ENCODE measurements at places on chromosomes 12 and 14.

DNA sequence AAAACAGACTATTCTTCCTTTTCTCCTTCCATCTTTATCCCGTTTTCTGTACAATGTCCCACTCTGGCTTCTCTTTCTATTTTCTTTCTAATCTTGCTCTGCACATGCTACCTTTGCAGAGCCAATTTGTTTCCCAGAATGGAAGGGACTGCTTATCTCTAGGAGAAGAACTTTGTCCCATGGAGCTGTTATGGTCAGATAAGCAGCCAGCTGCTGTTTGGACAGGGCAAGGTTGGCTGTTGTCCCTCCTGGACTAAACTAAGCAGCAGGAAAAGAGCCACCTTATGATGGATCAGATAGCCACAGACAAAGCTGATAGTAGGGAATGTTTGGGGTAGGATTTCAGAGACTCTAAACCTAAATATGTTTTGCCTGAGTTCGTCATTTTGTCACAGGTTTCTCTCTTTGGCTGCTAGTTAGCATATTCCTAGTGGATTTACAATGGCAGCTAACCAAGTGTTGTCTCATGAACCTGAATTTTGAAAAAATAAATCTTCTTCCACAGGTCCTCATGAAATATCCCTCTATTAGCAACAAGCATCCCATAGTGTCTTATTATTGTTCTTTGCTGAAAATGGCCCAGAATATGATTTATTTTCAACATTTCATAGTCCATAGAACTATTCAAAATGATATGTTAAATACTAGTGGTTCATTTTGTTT lies 262.8 kb downstream of the SLC16A7 start:
- DNase-seq, result no peak

DNA sequence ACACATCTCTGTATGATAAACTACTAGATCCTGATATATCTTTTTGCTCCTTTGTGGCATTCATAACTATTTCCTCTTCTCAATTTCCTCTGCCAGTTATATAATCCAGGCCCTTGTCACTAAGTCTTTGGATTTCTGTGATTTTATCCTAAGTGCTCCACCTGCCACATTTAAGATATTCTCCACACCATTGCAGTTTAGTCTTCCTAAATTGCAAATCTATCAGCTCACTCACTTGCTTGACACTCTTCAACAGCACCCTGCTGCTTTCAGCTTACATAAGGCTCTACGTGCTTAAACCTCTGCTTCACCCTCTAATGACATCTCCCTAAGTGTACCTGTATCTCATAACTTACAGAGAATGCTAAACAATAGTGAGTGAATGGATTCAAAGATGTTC lies 1032.2 kb upstream of the SEL1L start:
- DNase-seq, result no peak

- DNase-seq, result peak; percentile 65
Observed at GRCh38 chr14:100065942-100066574, 836 bp downstream of the EVL start.

DNA sequence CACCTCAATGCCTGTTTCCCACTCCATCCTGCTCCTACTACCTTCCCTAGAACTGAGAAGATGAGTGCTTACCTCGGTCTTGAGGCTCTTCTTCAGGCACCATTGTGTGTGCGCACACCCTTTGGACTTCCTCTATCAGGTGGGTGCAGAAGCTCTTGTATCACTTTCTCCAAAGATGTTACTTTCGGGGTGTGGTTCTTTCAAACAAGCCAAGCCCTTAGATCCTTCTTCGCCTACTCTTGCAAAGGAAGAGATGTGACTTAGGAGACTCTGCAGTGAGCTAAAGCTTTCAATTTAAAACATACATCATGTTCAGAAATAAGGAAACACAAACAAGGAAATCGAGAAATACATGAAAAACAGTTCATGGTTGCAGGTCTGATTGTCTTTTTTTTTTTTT lies at the start of gene CLEC4C:
TSS of gene CLEC4C (minus strand) at position 130 of the 400 bp plus-strand sequence. CDS start at position 103, 27 bp downstream.
- DNase-seq, result no peak

DNA sequence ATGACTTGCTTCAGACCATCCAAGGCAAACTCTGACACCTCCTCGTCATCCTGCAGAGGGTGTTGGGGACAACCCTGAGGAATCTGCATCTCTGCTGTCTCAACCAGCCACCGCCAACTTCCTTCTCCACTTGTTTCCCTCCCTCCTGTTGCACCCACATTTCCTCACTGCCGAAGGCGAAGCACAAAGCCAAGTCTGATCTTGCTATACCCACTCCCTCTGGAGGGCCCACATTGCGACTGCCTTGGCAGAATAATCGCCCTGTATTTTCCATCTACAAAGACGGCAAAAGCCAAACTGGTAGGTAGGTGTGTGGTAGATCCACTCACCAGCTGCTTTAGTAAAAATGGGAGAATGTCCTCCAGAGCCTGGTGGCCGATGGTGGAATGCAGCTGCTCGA lies 21.8 kb upstream of the RAB35 start:
- DNase-seq, result no peak

DNA sequence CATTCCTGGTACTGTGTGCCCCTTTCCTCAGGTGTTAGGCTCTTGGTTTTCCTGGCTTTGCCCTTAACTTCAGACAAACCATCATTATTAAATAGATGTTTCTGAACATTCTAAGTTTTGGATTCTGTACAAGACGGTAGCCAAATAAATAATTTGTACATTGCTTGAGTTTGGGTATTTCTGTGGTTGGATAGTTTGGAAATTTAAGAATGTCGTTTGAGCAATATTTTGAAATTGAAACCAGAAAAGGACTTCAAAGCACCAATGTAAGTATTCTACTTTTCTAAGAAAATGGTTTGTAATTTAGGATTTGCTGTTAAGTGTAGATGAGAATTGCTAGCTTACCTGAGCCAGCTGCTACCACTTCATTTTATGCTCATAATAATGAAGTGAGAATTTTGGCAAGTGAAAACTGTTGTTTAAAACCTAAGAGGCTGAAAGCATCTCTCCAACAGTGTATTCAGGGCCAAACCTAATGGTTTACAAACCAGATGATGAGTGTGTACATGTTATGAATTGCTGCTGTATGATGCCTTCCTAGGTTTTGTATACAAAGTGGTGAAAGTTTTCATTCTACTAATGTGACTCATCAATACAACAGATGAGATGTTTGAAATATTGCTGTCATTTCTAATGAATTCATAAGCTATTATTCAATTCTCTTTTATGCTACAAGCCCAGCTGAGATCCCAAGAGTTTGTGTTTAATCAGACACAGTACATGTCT lies 181.5 kb upstream of the PRKD1 start:
- no peak for DNase-seq

GRCh38 chr12:78797196-78797931 lies 67.2 kb upstream of the SYT1 start:
- DNase-seq, result no peak

DNA sequence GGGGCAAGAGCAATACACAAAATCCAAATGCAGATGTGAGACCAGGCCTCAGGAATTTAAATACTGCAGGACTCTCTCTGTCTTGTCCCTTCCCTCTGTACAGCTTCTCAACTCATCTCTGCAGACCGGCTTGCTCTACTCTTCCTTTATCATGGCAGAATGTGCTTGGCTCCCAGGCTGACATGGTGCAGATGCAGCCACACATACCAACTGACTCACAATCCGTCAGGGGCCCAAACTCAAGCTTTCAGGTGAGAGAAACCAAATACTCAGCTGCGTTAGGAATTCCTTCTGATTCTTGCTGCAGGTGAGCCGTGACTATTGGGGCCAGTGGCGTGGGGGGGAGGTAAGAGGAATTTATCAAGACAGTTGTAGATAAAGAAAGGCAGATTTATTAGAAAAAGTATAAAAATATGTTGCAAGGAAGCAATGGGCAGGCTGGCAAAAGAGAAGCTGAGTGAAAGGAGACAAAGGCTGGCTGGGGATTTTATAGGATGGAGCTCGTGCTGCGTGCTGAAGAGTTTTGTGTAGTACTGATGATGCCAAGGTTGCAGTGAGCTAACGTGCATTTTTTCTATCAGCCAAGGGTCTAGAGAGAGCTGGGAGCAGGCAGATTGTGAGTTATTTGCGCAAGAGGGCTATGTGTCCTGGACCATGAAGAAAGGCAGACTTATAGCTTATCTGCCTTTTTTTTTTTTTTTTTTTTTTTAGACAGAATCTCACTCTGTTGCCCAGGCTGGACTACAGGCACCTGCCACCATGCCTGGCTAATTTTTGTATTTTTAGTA lies 5.0 kb upstream of the LGALS3 start:
- no peak for DNase-seq

- DNase-seq, result no peak
Observed at GRCh38 chr14:89332031-89332430, 85.0 kb downstream of the FOXN3 start.

DNA sequence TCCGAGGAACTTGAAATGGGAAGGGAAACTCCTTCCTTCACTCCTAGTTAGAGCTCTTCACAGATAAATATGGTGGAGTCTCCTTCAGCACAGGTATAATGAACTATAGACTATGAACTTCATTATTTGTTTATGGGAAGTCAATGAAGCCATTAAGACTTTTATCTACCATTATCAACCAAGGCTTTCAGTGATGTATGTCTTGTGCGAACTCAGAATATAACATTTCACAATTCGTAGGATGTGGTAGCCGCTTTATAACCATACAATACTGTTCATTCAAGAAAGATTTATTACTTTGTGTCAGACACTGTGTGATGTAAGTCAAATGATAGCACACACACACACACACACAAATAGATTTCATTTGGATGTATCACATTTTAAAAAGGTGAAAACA lies 24.8 kb upstream of the ETNK1 start:
- DNase-seq, result no peak

DNA sequence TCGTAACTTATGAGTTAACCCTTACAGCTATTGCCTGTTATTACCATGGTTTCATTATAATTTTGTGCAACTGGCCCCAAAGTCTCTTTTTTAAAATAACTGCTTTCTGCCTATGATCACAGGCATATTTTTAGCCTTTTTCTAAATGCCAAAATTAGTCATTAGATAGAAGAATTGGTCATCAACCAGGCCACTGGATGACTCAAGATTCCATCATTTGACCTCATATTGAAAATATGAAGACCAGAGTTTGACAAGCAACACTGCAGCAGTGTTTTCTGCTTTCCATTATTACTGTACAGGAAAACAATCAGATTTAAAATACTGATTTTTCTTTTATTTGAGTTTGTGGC lies 54.7 kb upstream of the OTOGL start:
- DNase-seq, result no peak

DNA sequence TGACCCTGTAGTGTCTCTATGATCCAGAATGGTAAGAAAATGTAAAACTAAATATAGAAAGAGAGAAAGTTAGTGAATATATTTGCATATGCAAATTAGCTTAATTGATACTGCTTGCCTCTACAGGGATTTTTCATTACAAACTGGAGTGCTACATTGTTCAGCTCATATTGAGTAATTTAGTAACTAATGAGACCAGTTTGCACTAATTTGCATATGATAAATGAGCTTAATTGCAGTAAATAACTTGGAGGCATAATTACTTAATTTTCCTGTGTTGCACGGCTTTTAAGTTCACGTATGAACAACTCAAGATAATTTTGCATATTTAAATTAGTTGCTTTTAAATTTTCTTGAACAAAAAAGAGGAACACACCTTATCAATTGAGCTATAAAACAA lies 436.5 kb downstream of the NPAS3 start:
- no peak for DNase-seq
